Karpas-422 (cell line): ENCODE measurements at places on chromosomes 3 and 15. TPM values are rescaled to one million over a fixed set of nuclear protein-coding genes. Genes with fewer than 3 reads are reported as not detected.

DNA sequence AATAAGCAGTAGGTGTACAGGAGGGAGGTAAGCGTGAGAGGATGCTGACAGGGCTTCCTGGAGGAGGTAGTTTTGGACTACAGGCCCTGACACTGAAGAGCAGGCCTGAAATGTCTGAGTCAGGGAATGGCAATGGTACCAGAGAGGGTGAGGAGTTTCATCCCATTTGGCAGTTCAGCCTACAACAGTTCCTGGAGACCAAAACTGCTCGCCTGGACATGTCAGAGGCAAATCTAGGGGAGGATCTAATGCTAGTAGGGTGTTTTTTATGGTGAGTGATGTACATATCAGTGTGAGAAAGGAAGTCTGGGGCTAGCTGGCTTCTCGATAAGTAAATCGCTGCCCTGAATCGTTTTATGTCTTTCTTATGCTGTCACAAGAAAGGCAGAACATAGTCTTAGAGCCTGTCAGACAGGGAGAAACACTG is 13.8 kb upstream of the TNFSF10 start:
- H3K27me3 ChIP-seq, result no peaks in the 10 kb centered on the region
- no peaks in the 10 kb centered on the region for H3K4me1 ChIP-seq
- no peak overlapping the region for H3K27ac ChIP-seq
- no peaks in the 10 kb centered on the region for H3K36me3 ChIP-seq
- no peak for DNase-seq
- H3K4me3 ChIP-seq, result no peak overlapping the region

DNA sequence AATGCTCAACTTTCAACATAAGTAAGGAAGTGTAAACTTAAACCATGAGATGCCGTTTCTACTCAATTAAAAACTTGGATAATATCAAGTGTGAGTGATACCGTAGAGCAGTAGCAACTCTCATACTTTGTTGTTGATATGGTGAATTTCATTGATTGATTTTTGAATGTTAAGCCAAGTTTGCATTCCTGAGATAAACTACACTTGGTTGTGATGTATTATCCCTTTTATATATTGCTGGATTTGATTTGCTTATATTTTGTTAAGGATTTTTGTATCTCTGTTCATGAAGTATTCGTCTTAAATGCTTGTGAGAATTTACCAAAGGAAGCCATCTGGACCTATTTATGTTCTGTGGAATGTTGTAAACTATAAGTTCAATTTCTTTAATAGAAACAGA is 21.7 kb downstream of the SLMAP start:
- peaks cover 4% of the 10 kb centered on the region; the same call in 1 of the 2 replicates for H3K4me1 ChIP-seq
- H3K27ac ChIP-seq, result no peak overlapping the region

- H3K36me3 ChIP-seq, result no peaks in the 10 kb centered on the region
- H3K4me3 ChIP-seq, result no peak overlapping the region; the same call in 1 of the 2 replicates
- DNase-seq, result no peak
- H3K4me1 ChIP-seq, result peaks cover 100% of the 10 kb centered on the region
- H3K27ac ChIP-seq, result peak overlapping the region; percentile 89
These were observed 13.4 kb downstream of the KLF13 start for GRCh38 chr15:31340047-31340446.

The VGLL3 gene
- not detected in 2 replicates for total RNA-seq

GRCh38 chr3:58434168-58434504 is 504 bp upstream of the PDHB start:
- H3K36me3 ChIP-seq, result peaks cover 21% of the 10 kb centered on the region
- DNase-seq, result no peak

GRCh38 chr3:63818282-63819150 is 583 bp upstream of the C3orf49 start:
- H3K4me3 ChIP-seq, result no peak overlapping the region
- H3K36me3 ChIP-seq, result no peaks in the 10 kb centered on the region
- H3K27me3 ChIP-seq, result no peaks in the 10 kb centered on the region
- no peaks in the 10 kb centered on the region for H3K4me1 ChIP-seq
